ENCODE measurements at places on chromosomes 3 and 15. TPM values are rescaled to one million over a fixed set of nuclear protein-coding genes. Genes with fewer than 3 reads are reported as not detected.

DNA sequence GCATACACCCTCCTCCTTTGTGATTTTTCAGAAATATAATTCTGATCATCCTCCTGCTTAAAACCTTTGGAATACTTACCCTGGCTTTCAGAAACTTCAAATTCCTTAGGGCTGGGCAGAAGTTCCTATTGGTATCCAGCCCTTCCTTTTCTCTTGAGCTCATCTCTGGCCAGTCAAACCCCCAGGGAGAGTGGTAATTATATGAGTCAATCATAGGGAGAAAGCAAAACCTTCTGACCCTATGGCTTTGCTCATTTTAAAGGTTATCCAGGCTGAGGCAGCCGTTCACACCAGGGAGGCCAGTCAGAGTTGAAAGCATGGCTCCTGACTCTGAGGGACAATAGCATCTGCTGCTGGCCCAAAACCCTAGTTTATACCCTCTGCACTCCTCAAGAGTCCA is 23.9 kb upstream of the CTNNB1 start:
- DNase-seq: no peak

- no peak for DNase-seq
Measured at GRCh38 chr3:115042351-115042750, 104.7 kb downstream of the ZBTB20 start.

KCNMB3 gene
- 1.9 TPM for total RNA-seq

DUOX1 gene
- 2.3 TPM for total RNA-seq

GRCh38 chr3:46280105-46280797 is 38.0 kb downstream of the CCR3 start:
- no peak for DNase-seq

PARP15 gene
- total RNA-seq: 0.18 TPM

TEX55 gene
- total RNA-seq: not detected

ABHD10 gene
- total RNA-seq: 28.4 TPM

- DNase-seq: no peak
Measured at GRCh38 chr15:65641768-65642475, 20.2 kb downstream of the SLC24A1 start.

ADCY5 gene
- total RNA-seq: 6.1 TPM

GRCh38 chr3:123837858-123838257 is 46.3 kb downstream of the MYLK start:
- no peak for DNase-seq

DNA sequence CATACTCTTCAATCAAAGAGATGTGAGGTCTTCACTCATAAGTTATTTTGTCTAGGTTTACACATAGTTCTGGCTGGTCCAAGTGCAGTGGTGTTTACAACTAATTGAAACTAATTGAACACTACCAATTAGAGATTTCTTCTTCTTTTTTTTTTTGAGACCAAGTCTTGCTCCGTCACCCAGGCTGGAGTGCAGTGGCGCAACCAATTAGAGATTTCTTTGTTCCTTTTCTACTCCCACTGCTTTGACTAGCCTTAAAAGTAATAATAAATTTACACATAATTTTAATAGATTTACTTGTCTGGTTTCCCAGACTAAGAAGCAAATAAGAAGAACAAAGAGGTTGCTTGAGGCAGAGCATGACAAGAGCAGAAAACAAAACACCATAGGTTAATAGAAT is 6.7 kb upstream of the DENND6A start:
- no peak for DNase-seq

SUCNR1 gene
- not detected for total RNA-seq

STX19 gene
- not detected for total RNA-seq

NPRL2 gene
- total RNA-seq: 23.0 TPM

DNA sequence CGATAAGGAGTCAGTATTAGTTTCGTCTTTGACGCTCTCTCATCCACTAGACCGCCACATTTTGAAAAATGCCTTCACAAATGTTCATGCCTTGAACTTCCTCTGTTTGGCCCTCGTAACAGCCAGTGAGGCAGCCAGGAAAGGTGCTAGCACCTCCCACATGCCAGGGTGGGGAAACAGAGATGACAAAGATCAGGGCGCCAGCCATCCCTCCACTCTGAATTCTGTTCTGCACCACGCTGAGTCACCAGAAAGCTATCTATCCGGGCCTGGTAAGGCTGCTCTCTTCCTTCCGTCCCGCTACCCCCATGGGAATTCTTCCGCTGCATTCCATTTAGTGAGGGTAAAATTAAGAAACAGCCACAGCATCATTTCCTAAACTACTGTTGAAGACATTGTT is 31.3 kb upstream of the BCL2L10 start:
- no peak for DNase-seq

DNA sequence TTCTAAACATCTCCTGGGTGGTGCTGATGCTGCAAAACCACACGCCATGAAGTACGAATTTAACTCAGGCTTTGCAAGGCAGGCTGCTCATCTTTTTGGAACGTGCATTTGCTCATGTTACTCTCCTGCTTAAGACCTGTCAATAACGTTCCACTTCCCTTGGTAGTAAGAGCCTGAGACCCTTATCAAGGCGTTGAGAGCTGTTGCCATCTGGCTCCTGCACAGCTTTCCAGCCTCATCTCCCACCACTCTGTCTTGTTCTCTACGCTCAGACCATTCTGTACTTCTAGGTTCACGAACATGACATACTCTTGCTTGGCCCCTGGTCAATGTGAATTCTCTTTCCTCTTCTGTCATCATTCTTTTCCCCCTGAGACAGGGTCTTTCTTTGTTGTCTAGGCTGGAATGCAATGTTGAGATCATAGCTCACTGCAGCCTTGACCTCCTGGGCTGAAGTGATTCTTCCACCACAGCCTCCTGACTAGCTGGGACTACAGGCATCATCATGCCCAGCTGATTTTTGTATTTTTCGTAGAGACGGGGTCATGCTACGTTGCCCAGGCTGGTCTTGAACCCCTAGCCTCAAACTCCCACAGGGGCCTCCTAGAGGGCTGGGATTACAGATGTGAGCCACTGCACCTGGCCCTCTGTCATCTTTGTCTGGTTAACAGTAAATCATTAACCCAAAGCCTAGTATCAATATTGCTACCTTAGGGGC is 202.8 kb downstream of the CADPS start:
- DNase-seq: no peak

GRCh38 chr3:116445990-116446389 is 703 bp upstream of the LSAMP start:
- no peak for DNase-seq

GRCh38 chr3:23238578-23238977 is 35.5 kb downstream of the UBE2E2 start:
- no peak for DNase-seq

GRCh38 chr3:53320697-53321096 is 26.6 kb downstream of the DCP1A start:
- DNase-seq: no peak

- DNase-seq: no peak
Measured at GRCh38 chr15:46278062-46278461, 643.2 kb downstream of the SQOR start.

ACTRT3 gene
- 6.1 TPM for total RNA-seq

DNA sequence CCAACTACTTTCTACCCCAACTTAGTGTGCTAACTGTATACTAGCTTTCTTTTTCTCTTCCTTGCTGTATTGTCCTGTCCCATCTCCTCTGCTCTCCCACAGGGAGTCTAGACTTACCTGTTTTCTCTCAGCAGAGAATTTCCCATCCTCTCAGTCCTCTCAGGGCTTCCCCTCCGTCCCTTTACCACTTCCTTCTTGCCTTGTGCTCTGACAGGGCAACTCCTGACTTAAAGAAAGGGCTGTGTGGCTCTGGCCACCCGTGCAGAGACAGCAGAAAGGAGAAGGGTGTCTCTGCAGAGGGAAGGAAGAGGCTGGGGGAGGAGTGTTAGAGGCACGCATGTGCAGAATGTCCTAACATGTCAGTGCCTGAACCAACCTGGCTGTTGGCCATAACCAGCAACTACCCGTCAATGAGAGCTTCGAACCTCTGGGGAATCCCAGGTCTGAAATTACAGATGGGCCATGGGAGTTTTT is at the start of gene GCSAM:
TSS of gene GCSAM (minus strand) at position 274 of the 474 bp plus-strand sequence. CDS start at position 146, 128 bp downstream.
- no peak for DNase-seq

SERINC4 gene
- total RNA-seq: 0.17 TPM

- peak; percentile 50 for DNase-seq
Measured at GRCh38 chr15:73127302-73127936, 75.2 kb downstream of the NEO1 start.

DNA sequence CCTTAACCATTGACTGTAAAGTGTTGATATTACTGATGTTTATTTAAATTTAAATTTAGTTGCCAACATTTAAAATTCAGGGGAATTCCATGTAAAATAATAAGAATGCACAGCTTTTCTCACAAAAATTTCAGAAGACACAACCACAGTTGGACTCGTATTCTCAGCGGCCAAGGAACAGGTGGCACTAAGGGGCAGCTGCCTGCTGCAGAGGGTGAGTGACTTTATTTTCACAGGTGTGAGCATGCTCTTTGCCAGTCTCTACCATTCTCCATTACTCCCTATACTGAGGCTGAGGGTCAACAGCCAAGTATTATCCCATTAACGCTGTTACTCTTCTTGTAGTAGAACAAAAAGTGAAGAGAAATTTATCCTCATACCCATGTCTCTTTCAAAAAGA is 92.1 kb upstream of the GADL1 start:
- no peak for DNase-seq

GRCh38 chr3:64299206-64299605 is 73.9 kb upstream of the PRICKLE2 start:
- no peak for DNase-seq

DNA sequence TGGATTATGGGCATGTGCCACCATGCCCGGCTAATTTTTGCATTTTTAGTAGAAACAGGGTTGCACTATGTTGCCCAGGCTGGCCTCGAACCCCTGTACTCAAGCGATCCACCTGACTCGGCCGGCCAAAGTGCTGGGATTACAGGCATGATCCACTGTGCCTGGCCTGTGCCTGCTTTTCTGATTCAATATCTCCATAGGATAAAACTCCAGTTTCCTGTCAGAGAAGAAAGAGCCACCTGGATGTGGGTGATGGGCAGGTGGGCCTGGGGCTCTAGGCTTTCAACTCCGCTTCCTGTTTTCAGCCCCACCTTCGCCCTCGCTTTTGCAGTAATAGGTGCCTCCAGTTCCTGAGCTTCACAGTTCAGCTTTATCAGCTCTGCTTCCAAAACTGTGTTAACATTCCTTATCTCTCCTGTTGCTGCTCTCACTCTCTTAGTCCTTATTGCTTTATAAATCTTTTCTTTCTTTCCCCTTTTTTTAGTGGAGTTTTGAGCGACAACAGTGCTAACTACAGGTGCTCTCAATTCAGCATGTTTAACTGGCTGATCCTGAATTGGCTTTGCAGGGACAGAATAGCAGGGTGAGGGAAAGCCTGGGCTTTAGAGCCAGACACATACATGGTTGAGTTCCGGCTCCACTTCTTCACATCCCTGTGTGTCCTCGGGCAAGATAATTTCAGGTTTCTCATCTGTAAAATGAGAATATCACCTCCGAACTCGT is 21.1 kb upstream of the PDE8A start:
- peak; percentile 74 for DNase-seq

INSYN1 gene
- 2.5 TPM for total RNA-seq

- no peak for DNase-seq
Measured at GRCh38 chr3:78725703-78726246, 1042.0 kb downstream of the ROBO1 start.

DNA sequence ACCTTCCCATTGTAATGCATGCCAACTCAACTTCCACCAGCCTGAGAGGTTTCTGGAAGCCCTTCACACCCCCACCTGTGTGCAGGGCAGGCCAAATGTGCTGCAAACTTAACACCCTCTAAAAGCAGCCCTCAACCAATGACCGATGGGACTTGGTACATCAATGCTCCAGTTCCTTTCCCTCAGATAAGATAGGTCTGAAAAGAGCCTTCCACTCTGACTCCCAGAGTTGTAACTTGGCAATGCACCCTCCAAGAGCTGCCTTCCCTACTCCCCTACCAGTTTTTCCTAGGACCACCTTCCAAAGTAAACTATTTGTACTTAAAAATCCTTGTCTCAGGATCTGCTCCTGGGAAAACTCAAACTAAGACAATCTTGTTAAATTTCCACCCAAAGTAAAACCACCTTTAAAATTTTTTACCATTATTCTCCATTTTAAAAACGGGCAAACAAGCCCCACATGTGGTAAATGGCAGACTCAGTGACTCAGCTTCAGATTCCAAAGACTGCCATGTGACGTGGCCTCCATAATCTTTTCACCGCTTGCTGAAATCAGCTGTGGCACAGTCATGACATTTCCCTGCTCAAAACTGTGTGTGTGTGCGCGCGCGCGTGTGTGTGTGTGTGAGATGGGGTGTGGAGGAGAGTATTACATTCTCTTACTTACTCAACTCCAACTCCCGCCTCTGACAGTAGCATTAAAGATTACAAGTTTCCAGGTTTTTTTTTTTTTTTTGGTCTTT is 17.2 kb downstream of the RASGRP1 start:
- no peak for DNase-seq

GPR27 gene
- total RNA-seq: 17.7 TPM

- DNase-seq: no peak
Measured at GRCh38 chr3:188863999-188864406, 307.8 kb upstream of the TPRG1 start.

DNA sequence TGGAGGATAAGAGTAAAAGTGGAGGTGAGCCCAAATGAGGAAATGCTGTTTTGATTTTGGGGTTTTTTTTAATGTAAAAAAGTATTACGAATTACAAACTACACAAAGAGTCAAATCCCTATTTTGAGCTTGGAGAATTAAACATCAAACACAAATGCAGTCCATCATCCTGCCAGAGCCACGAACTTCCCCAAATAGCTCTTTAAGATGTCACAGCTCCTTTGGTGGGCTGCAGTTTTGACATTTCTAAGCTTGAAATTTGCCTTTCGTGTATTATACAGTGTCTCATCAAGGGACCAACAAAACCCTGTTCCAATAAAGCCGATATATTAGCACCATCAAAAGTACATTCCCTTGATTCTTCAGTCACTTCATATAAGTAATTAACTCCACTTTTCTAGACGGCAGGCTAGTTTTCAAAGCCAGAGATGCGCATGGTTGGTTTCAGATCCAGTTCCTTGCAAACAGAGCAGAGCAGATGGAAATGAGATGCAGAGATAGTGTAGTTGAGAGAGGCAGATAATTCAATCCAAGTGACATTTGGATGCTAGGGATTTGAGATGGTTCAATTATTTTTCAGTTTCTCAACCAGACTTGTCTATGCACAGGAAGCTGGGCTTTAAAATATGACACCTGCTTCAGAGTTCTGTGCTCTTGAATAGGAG is 580.9 kb downstream of the EDEM1 start:
- DNase-seq: no peak

SMCO1 gene
- not detected for total RNA-seq

DNA sequence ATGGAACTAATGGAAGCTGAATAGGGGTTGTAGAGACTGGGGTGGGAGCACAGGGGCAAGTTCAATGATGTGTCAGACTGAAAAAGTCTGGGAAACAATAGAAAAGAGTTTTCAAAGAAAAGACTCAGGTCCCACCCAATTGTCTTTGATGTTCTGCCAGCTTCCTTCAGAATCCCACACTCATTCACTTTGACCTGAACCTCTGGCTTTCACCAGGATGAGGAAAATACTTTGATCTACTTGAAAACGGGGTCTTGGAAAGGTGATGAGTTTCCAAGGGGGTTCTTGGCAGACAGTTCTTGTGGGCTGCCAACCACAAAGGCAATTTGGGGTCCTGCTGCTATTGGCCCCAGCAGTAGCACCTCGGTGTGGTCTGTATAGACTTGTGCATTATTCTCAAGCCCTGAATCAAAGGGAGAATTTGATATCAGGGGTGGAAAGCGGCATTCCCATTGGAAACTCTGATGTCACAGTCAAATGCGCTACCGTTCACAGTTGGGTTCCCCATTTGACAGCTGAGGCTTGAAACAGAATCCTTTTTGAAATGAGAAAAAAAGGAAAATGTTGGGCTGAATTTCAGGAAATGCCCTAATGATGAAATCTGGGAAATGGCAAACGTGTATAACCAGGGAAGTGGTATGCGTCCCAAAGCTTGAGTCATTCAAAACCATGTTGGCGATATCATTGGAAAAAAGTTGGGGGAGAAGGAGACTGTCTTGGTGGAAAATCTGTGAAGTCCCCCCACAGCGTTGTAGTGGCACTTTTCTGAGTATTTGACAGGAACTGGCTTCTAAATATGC is 229.2 kb upstream of the LRTM1 start:
- DNase-seq: no peak

Measured in H9 (cell line).